ENCODE measurements at places on chromosomes 12 and 14. TPM values are rescaled to one million over a fixed set of nuclear protein-coding genes. Genes with fewer than 3 reads are reported as not detected.

Gene SLC25A21
- 0.97 TPM for total RNA-seq

Gene RNASE4
- total RNA-seq: 7.4 TPM

- DNase-seq: peak; percentile 79
Observed at GRCh38 chr12:47080725-47081502, 1.2 kb upstream of the AMIGO2 start.

GRCh38 chr12:69851976-69852375 lies 26.9 kb downstream of the MYRFL start:
- no peak for DNase-seq

DNA sequence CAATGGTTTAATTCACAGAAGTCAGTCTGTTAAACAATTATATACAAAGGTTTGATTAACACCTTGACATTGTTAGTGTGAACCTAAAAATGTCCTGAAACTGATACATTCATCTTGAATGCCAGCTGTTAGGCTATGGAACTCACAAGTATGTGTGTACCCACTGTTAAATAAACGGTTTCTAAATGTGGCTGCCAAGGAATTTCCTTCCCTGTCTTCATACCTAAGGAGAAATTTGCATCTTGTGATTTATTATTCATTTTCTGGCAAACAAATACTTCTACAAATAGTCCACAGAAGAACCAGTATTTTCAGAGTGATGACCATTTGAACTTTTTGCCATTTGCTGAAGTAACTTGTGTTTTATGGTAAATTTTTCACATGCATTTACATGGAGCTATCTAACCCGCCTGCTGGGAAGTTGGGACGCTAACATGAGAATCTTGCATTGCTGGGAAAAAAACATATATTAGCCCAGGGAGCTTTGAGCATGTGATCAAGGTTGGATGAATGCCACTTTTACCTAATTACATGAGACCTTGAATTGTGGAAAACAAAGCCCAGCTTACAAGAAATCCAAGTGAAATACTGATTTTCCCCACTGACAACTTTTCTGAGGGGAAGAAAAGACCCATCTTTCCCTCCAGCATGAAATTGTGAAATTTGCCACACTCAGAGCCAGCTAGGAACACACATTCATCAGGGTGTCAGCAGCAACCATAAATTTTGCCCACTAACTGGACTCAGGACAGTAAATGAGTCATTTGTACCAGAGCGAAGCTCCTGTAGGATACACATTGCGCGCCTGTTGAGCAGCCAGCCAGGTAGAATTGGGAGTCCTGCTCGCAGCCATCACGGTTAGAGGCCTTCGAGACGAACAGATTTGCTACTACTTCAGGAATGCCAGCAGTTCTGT lies 118.0 kb downstream of the KICS2 start:
- peak; percentile 77 for DNase-seq

GRCh38 chr12:111454716-111455447 lies 49.2 kb downstream of the SH2B3 start:
- no peak for DNase-seq

DNA sequence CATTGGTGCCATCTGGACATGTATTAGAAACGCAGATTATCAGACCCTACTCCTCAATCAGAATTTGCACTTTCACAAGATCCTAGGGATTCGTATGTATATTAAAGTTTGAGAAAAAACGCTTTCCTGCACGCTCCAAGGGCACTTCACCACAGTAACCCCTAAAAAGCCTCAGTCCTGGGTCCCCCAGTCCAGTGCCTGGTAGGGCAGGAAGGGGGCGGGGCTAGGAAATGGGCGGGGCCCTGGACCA lies 369 bp downstream of the DEPDC4 start:
- DNase-seq: no peak

DNA sequence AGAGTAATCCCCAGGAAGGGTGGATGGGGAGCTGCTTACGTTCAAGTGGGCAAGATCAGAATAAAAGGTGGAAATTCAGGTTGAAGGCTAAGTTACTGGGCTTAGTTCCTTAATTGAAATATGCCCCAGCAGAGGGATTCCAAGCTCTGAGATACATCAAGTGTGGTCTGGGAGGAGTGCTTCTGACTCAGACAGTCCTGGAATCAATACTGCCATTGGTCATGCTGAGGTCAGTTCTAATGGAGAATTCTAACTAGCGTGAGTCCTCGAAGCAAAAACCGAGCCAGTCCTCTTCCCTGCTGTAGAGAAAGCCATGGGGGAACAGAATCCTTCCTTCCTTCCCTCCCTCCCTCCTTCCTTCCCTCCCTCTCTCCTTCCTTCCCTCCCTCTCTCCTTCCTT lies 39.9 kb downstream of the NOS1 start:
- no peak for DNase-seq

GRCh38 chr12:127398016-127398710 lies 868.8 kb upstream of the TMEM132C start:
- no peak for DNase-seq

DNA sequence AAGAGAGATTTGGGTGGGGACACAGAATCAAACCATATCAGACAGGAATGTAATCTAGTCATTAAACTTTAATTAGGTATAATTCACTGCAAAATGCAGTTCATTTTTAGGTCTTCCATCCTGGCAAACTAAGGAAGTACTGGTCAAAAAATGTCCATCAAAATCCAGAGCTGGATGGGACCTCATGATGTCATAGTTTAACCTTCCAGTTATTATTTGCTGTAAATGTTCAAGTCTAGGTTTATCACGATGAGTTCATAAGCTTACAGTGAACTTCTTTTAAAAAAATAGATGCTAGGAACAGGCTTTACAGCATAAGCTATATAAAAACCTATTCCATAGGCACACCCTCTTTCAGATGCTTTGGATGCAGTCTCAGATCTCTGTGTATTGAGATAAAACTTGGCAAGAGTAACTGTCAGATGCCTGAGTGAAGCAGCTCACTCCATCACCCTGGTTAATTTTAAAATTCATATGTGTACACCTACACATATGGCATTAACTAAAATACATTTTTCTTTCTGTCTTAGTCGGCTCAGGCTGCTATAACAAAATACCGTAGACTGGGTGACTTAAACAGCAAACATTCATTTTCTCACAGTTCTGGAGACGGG lies 7.9 kb downstream of the SSPN start:
- DNase-seq: no peak

DNA sequence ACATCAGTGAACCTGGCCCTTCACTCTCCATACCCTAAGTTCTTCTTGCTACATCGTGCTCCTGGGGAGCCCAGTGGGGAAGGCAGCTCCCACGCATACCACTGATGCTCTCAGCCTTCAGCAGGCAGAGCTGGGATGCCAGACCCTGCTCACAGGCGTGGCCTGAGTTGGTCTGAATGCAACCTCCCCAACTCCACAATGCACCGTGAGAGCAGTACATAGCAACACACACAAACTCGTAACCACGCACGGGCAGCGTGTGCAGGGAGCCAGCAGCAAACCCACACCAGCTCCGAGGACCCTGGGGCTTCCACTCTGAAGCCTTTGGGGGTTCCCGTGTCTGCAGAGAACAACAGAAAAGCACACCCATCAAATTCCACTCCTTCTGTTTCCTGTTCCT lies 37.3 kb downstream of the ANO2 start:
- no peak for DNase-seq

DNA sequence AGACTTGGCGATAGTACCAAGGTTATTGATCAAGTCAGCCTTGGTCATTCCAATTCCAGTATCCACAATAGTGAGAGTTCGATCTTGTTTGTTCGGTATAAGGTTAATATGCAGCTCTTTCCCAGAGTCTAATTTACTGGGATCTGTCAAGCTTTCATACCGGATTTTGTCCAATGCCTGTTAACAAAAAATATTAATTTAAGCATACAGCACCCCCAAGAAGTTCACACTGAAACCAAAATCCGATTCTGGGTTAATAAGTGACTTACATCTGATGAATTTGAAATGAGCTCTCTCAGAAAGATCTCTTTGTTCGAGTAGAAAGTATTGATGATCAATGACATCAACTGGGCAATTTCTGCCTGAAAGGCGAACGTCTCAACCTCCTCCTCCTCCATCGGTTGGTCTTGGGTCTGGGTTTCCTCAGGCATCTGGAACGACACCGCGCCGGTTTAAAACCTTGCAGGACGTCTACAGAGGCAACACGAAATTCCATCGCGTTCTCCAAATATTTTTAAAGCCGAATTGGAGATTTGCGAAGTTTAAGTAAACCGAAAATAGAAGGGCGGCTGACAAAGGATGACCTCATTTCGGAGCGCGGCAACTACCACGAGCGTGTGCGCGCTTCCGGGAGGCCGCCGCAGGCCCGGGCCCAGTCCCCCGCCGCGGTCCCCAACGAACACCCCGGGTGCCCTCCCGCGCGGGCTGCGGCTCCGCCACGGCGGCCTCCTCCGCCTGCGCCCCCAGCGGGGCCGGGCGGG lies 716 bp downstream of the HSP90AA1 start:
- peak; percentile 82 for DNase-seq

GRCh38 chr14:74438351-74438915 lies 12.4 kb upstream of the SYNDIG1L start:
- no peak for DNase-seq

DNA sequence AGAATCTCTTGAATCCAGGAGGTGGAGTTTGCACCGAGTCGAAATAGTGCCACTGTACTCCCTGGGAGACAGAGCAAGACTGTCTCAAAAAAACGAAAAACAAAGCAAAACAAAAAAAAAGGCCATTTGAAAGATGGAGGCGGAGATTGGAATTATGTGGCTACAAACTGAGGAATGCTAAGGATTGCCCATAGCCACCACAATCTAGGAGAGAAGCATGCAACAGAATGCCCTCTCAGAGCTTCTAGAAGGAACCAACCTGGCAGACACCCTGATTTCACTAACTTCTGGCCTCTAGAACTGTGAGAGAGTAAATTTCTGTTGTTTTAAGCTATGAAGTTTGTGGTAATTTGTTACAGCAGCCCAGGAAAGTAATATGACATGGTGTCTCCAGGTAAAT lies 50.1 kb upstream of the LIMA1 start:
- DNase-seq: no peak

DNA sequence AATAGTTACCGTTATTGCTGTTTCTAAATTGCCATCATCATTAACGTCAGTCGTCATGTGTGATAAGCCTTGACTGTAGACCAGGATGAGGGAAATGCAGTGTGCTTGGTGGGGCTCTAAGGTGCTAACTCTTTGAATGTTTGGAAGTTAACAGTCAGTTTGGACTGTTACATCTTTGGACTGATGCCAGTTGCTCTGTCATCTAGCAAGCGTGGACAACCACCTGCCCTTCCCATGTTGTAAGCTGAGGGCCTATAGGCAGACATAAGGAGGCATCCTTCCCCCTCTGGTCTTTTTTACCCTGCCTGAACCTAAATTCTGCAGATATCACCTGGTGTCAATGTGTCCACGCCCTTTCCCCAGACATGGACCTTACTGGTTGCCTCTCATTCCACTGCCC lies 94.4 kb downstream of the PPP2R5C start:
- DNase-seq: no peak
